ENCODE measurements at places on chromosomes 13 and 19.

- DNase-seq: no peak
Observed at GRCh38 chr19:5338656-5339197, 1.9 kb downstream of the PTPRS start.

GRCh38 chr13:108700422-108701170 is 71.2 kb downstream of the MYO16 start:
- DNase-seq: no peak

GRCh38 chr19:4066176-4066606 is 508 bp downstream of the ZBTB7A start:
- DNase-seq: peak; percentile 38

DNA sequence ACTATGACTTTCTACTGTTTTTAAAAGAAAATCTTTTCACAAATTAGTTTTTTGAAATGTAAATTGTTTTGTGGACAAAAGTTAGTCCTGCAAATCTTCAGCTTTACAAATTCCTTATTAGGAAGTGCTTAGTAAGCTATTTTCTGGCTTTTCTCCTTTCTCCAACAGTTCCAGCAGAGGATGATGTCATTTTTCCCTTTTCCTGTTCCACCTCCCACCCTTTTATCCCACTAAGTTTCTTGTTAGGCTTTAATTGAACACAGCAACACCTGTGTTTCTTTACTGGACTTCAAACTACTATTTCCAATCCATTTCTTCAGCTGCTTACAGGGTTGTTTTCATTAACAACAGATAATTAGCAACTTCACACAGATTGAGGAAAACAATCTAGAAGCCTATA is 389.2 kb downstream of the NDFIP2 start:
- DNase-seq: no peak

- no peak for DNase-seq
Observed at GRCh38 chr13:112583592-112584277, 4.2 kb downstream of the TUBGCP3 start.

DNA sequence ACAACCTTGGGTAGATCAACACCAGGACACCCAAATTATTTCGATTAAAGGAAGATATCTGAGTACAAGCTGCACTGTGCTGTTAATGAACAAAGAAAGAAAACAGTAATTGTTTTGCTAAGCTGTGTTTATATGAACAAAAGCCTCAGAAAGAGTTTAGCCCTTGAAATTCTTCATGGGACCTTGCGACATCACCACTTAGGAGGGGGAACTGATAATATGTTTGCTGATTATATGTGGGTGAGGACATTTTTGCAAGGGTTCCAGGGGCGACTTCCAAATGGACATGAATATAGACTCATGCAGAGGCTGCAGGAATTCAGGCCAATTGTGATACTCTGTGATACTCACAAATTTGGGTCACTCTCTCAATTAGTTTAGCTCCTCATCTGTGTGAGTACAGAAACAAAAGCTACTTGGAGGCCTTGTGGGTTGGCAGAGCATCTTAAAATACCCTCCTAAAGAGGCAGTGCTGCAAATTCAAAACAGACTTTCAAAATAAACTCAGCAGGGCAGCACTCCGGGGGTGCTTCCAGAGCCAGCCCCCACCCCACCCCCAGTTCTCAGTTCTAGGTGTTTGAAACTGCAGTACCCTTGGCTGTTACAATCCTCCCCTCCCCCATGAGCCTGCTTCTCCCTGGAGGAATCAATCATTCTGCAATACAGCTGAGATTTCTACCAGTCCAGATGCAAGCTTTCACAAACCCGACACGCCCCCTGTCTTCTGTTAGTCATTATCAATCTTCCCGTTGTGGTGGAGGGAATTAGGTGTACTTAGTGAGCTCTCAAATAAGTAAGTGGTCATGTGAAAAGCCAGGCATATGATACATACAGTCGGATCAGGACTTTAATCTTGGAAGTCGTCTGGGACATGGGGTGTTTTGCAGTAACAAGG is 97.0 kb upstream of the MBNL2 start:
- DNase-seq: no peak

DNA sequence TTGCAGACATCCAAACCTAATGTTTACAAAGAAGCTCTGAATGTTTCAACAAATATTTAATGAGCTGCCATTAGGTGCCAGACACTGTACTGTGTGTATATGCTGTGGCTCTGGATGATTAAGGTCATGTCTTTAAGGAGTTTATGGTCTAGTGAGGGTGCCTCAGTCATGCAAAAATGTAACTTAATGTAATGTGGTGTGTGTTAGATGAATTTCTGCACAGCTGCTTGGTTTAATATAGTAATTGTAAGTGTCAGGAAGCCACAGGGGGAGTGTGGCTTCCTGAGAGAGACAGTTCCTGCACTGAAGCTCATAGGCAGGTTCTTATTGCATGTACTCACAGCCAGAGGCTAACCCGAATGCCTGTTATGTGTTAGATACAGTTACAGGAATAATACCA is 43.3 kb downstream of the SPATA13 start:
- DNase-seq: no peak

DNA sequence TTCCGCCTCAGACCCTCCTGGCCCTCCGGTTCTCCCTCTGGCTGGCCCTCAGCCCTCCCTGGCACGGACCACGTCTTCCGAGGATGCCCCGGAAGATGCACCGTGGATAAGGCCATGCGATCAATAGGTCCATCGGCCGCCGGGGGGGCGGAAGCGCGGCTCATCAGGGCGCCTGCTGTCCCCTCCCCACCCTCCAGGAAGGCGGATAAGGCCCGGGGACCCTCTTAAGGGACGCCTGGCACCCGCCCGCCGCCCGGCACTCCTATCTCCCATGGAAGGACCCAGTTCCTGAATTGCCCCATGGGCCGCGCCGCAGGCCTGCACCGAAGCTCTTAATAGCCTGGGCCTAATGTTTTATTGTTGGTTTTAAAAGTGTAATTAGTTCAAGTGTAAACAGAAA is 46.2 kb upstream of the TCF3 start:
- no peak for DNase-seq

DNA sequence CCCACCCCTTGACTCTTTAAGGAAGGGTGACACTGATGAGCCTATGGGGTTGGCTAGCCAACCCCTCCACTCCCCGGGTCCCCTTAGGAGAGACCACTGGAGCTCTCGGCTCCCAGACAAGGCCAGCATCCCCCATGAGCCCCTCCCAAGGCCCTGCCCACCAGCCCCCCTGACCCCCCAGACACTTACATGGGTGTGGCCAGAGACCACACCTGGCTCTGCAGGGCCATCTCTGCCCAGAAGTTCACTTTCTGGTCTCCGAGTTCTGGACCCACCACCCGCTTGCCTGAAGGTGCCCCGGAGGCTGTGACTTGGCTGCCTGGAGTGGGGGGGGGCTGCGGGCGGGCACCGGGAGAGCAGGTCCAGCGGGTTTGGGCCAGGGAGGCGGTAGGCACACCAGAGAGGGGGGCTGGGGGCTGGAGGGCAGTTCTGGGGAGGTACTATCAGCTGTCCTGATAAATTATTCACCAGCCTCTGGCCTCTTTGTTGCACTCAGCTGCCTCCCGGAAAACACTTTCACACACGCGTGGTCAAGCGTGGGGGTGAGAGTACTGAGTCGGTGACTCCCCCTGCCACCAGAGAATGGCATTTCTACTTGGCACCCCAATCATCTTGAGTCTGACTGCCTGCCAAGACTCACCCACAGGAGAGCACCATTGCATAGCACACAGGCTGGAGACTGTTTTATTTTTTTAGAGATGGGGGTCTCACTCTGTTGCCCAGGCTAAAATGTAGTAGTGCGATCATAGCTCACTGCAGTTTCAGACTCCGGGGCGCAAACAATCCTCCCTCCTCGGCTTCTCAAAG is at the start of gene PALM3:
PALM3 (minus strand) TSS at position 326 of the 807 bp plus-strand sequence; CDS start at position 230, 96 bp downstream.
- DNase-seq: no peak

- DNase-seq: no peak
Observed at GRCh38 chr19:46732172-46732938, 13.5 kb upstream of the FKRP start.

DNA sequence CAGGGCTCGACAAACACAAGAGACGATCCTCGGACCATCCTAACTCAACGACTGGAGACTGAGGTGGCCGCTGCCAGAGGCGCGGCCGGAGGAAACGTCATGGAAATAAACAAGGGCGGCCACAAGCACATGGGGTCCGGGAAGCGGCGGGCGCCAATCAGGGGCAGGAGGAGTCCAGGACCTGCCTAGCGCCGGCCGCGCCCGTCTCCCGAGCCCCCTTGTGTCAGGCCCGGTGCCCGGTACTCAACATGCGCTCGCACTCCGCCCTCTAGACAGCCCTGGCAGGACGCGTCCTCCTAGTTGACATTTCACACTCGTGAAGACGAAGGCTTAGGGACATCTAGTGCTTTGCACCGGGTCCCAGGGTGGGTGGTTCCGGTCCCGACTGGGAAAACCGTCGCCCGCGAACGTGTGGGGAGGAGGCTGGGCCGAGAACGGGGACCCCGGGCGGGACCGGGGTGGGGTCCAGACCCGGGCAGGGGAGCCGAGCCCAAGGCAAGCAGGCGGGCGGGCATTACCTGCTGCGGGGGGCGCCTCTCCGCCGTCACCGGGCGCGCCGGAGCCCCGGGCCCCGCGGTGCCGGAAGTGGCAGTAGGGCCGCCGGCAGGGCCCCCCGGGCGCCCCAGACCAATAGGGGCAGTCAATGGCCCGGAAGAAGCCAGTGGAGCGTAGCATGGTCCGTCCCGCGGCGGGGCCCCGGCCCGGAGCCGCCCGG is 442 bp downstream of the REXO1 start:
- no peak for DNase-seq

DNA sequence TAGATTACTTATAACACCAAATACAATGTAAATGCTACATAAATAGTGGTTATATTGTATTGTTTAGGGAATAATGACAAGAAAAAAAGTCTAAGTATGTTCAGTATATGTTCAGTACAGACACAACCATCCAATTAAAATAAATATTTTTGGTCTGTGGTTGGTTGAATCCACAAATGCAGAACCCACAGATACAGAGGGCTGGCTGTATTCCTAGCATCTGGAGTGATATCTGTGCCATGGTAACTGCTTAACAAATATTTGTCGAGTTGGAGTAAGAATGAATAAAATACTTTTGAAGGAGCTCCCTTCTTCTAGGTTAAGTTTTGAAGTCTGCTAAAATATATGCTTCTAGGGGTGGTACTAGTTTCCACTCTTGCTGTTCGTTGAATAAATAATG is 241.0 kb downstream of the KLF5 start:
- DNase-seq: no peak

- no peak for DNase-seq
Observed at GRCh38 chr13:29284726-29285125, 310.8 kb downstream of the SLC7A1 start.

DNA sequence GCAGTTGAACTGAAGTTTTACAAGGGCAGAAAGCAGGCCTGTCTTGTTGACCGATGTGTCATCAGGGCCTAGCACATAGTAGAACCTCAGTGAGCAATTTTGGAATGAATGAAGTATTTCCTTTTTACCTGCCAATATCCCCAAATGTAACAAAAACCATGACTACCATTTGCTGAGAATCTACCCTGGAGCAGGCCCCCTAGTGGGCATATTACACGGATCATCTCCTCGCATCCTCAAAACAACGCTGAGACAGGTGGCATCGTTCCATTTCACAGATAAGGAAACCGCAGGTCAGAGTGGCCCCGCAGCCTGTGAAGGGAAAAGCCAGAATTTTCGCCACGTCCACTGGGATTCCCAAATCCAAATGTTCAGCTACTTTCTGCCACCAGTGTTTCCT is 77.9 kb downstream of the CACNA1A start:
- no peak for DNase-seq

DNA sequence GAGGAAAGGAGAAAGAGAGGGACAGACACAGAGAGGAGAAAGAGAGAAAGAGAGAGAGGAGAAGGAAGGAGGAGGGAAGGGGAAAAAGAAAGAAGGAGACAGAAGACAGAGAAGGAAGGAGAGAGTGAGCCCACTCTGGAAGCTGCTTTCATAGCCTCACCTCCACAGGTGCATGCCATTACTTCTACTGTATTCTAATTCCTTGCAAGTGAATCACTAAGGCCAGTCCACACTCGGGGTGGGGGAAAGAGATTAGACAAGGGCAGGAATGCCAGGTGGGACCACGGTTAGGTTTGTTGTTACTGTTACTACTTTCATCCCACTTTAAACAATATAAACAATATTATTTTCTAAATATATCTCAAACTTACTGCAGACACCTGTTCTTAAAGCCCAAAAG is 684.5 kb upstream of the ARGLU1 start:
- DNase-seq: no peak

- DNase-seq: no peak
Observed at GRCh38 chr13:113843864-113844556, 19.9 kb downstream of the GAS6 start.

DNA sequence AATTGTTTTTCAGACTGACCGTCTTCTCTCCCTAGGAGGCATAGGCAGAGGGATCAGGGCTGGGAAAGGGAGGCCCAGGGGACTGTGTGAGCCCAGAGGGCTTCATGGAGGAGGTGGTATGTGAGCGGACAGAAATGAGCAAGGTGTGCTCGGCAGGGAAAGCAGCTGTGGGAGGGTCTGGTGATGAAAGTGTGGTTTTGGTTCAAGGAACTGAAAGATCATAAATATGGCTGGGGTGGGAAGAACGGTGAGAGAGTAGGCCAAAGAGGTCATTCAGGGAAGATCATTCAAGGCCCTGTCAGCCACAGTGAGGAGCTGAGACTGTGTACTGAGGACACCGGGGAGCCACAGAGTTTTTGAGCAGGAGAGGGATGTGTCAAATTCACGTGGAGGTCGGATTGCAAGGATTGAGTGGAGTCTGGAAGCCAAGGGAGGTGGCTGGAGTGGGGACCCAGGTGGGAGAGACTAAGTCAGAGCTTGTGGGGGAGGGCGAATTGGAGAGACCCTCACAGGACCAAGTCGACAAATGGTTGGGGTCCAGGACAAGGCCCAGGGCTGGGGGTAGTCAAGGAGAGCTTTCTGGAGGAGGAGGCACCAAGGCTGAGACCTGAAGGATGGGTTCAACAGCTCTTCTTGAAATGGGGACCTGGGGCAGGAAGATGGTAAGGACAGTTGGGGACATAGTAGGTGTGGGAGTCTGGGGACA is 7.6 kb downstream of the PLD3 start:
- DNase-seq: no peak

GRCh38 chr13:64305246-64305645 is 2889.6 kb upstream of the PCDH20 start:
- DNase-seq: no peak
